ENCODE measurements at places on chromosomes 7 and 10. TPM values are rescaled to one million over a fixed set of nuclear protein-coding genes. Genes with fewer than 3 reads are reported as not detected.

DNA sequence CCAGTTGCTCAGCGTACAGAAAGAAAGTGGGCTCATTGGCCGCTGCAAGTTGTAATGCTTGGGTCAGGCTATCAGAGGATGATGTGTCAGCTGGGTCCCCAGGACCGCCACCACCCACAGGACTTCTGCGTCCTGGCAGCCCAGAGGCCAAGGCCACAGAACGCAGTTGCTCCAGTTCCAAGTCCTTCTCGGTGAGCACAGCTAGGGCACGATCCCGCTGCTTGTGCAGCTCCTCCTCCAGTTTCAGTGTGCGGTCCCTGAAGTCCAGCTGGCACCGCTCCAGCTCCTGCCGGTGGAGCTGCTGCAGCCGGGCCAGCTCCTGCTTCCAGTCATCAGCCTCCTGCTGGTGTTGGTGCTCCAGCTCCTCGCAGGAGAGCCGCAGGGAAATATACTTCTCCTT, 3.0 kb downstream of the GCC1 start:
- peaks cover 16% of the 10 kb centered on the region for H3K4me1 ChIP-seq
- no peaks in the 10 kb centered on the region for H3K36me3 ChIP-seq
- DNase-seq, result peak; percentile 70
- no peak overlapping the region for H3K4me3 ChIP-seq

DNA sequence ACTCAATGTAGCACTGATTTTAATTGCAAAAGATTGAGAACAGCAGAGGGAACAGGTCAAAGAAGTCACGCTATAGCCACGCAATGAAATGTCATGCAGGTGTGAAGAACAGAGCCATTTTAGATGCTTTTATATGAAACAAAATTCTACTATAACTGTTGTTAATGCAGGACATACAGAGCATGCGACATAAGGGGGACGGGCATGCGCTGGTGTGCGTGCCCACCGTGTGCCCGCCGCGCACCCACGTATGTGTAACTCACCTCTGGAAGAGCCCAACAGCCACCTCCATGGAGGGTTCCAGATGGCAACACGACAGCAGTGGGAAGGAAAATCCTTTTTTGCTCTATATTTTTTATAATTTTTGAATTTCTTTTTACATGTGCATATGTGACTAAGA, 410.0 kb upstream of the RNF32 start:
- no peaks in the 10 kb centered on the region for H3K36me3 ChIP-seq
- no peaks in the 10 kb centered on the region for H3K27me3 ChIP-seq
- no peaks in the 10 kb centered on the region for H3K4me1 ChIP-seq
- H3K27ac ChIP-seq, result no peak overlapping the region
- no peak for DNase-seq
- no peak overlapping the region for H3K4me3 ChIP-seq

DNA sequence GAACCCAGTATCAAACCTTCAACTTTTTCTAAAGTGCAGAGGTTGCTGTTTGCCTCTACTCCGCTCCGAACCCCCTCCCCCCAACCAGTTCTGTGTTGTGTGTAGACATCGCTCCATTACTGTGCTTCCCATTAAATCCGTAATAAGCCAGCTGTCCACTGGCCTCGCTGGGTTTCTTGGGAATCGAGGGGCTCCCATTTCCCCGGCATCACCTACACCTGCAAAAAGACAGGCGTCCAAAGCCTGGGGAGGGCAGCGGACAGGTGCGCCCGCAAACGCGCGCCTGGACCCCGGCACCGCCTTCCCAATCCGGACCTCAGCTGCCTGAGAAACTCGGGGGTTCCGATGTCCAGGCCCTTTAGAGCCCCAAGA, 631 bp downstream of the RTKN2 start:
- no peak for DNase-seq
- peak overlapping the region; percentile 75 for H3K4me3 ChIP-seq
- H3K4me1 ChIP-seq, result peaks cover 4% of the 10 kb centered on the region

DNA sequence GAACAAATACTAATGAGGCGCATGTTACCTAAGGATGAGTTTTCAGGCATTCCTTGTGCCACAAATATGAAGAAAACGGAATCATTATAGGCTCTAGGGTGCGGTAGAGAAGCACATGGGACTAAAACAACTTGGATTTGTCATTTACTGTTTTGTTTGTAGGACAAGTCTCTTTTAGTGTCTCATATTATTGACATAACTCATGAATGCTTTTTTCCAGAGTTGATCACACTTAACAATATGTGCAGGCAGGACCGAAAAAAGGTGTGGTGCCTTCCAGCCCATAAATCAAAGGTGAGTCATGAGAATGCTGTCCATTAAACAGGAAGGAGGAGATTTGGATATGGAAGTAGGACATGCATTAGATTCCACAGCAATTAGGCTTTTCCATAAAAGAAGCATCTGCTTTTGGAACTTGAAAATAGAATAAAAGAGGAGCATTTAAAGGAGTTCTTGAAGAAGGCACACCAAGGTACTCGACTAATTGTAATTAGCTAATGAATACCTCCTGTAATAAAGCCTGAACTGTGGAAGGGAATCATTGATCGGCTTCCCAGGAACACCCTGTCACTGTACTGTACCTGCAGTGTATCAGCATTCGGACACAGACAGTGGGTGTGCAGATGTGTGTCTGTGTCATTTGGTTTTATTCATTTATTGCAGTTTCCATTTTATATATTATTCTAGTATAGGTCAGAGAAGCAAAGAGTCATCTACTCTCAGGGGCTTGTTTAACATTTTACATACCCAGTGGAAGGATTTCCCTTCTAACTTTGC, 119.7 kb upstream of the KLF14 start:
- no peaks in the 10 kb centered on the region for H3K4me1 ChIP-seq
- no peaks in the 10 kb centered on the region for H3K36me3 ChIP-seq
- no peak for DNase-seq

- peaks cover 21% of the 10 kb centered on the region for H3K4me1 ChIP-seq
- H3K36me3 ChIP-seq, result no peaks in the 10 kb centered on the region
- no peak for DNase-seq
Observed at GRCh38 chr10:126243971-126244370, 144.3 kb downstream of the ADAM12 start.

DNA sequence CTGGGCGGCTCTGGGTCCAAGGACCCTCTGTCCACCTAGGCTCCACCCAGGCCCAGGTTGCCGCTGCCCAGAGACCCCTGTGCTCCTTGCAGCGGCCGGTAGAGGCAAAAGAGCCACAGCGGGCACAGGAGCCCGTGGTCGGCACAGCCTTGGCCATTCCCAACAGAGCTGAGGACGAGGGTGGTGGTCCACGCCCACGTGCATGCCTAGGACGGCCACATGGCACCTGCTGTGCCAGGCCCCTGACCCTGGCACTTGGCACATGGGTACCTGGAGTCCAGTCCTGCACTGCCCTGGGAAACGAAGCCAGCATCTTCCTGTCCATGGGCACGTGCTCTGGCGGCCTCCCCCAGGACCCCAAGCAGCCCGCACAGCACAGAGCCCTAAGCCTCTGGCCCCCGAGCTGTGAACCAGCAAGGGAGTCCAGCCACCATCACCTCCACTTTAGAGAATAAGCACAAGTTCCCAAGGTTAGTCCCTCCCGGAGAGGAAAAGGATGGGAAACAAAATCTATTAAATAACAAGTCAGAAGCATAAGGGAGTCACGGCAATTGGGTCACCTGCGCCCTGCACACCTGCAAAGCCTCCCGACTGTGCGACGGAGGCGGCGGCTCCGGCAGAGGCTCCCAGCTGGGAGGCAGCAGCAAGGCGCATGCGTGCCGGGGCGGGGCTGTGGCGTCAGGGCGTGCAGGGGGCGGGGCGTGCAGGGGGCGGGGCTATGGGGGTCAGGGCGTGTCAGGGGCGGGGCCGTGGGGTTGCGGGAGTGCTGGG, 59.1 kb downstream of the STK32C start:
- no peak overlapping the region for H3K27ac ChIP-seq
- no peak for DNase-seq
- no peaks in the 10 kb centered on the region for H3K27me3 ChIP-seq

Gene GJD4
- not detected for polyA plus RNA-seq

Gene CCDC71L
- polyA plus RNA-seq, result 12.1 TPM

Gene SLC13A1
- polyA plus RNA-seq, result not detected

Gene EEPD1
- polyA plus RNA-seq, result 16.6 TPM

Gene CDC14C
- polyA plus RNA-seq, result not detected
